ENCODE measurements at places on chromosomes 1 and 21.

GRCh38 chr1:22804406-22804805 is 93.8 kb downstream of the EPHB2 start:
- no peak for DNase-seq

DNA sequence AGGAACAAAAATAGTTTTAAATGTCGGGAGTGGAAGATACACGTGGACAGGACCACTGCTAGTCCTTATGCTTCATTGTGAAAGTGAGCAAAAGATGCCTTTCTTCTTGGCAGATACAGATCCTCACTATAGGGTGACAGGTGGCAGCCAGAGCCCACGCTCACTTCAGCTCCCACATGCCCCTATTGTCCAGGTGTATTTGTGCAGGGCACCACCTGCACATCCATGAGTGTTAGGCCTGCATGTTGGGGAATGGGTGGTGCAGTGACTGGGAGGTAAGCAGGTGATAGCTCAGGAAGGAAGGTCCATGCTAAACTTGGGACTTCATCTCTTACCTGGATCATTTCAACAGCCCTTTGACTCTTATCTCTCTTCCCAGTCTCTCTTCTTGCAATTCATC is 27.4 kb downstream of the SLC5A9 start:
- DNase-seq, result no peak

- DNase-seq, result no peak
Observed at GRCh38 chr1:200819726-200820125, 53.1 kb upstream of the GPR25 start.

DNA sequence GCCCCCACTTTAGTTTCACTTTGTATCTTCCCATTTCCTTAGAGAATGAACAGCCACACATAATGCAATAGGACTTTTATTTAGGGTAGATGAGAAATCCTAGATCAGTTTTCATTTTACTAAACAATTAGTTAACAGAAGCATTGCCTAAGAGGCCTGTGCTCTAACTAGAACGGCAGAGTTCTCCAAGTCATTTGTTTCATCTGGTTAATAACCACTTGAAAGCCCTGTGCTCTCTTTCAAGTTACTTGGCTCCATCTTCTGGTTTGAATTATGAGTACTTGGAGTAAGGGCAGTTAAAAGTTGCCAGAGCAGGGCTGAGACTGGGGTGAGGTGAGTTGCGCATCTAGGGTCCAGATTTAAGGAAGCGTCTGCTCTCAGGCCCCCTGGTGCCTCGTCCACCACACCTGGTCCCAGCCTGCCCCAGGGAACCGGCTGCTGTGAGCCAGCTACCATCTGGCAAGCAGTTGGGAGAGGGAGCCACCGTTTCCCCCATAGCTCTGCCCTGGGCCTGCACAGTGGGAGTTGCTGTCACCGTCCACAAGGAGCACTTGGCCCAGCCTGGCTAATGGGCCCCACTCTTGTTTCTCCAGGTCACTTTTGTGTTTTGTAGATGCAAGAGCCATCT is 18.1 kb upstream of the SLC44A3 start:
- peak; percentile 91 for DNase-seq

DNA sequence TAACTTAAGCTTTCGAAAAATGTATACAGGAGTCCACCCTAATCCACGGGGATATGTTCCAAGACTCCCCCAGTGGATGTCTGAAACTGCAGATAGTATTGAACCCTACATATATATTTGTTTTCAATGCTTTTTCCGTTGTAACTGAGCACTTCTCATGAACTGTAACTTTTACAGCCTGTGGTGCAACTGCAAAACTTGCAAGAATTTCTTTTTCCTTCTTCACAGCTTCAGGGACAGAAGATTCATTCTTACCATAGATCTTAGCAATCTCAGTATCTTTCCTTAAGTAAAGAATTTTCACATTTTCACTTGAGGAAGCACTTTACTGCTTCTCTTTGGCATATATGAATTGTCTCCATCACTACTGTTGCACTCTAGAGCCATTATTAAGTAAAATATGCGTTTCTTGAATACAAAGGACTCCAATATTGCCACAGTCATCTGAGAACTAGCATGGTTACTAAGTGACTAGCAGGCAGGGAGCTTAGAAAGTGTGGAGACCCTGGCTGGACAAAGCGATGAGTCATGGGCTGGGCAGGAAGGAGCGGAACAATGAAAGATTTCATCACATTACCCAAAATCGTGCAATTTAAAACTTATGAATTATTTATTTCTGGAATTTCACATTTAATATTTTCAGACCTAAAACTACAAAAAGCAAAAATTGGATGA is 14.1 kb downstream of the DPYD start:
- DNase-seq, result no peak

DNA sequence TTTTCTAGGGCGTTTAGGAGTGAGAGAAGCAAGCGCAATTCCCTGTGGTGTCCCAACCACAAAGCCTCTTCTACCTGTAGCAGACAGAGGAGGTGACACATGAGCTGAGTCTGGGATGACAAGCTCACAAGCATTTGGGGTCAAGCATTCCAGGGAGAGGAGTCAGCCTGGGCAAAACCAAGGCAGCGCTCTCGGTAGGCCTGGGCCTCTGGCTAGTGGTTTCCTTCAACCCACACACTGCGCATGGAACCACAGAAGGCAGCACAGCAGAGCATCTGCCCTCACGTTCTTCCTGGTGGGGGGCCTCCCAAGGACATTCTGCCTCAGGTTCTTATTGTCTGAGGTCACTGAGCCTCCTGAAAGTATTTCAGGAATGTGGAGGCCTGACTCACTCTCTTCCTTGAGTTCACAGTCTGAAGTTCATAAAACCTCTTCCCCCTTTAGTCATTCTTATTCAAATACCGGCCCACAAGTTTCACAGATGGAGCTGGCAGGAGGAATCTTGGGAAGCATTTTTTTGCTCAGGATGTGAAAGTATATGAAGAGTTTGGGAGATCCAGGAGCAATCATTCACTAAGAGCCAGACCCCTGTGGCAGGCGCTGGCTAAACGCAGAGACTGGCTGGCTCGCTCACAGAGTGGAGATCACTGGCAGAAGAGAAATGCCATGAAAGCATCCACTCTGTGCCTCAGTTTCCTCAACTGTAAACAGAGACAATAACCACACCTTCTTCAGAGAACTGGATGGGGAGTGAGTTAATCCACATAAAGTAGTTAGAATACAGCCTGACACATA is 26.8 kb downstream of the CCN1 start:
- DNase-seq, result no peak

DNA sequence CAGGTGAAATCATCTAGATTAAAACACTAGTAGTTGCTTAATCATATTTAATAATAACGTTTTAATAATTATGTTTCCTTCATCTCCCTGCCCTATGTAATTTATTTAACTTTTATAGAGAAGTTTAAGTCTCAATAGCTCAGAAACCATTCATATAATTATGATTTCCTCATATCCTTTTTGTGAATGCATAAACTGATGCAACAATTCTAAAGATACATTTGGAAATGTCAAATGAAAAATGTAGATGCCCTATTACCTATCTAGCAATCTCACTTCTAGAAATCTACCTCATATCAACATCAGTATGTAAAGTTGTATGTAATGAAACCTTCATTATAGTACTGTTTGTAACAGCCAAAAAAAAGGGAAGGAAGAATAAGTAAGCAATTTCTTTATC is 10.5 kb downstream of the DRAM2 start:
- no peak for DNase-seq

GRCh38 chr1:81717230-81717629 is 83.5 kb upstream of the ADGRL2 start:
- DNase-seq, result no peak

DNA sequence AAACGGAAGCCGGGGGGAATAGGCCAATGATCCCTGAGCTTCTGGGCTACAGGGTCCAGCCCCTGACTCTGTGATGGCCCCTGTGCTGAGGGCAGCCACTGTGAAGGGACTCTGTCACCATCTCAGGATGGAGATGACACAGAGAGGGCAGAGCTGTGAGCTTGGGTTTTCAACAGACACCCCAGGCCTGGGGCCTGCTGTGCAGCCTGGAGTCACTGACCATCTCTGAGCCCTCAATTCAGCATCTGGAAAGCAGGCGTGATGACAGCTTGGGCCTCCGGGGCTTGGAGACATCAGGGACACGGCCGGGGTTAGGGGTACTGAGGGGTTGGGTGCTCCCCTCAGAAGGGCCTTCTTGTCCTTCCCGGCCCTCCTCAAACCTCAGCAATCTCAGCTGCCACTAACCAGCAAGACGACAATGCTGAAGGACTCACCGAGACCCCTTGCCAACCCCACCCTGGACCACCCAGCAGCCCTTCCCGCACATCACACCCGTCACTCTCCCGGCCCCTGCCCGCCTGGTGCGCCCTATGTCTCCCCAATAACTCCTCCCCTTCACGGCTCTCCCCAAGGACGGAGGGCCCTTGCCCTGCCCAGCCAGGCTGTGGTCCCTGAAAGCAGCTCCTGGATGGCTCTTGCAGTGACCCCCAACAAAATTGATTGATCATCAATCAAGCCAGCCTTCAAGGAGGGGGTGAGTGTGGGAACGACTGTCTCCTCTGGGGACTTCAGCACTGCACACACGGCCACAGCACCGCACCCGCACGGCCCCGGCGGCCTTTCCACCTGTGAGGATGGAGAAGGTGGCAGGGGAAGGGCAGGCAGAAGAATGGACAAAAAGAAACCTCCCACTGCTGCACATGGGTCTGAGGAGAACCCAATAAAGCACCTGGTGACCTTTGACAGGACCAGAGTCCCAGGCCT is 4.3 kb downstream of the MEGF6 start:
- no peak for DNase-seq

GRCh38 chr1:147292631-147293251 is 50.3 kb downstream of the CHD1L start:
- no peak for DNase-seq

- no peak for DNase-seq
Observed at GRCh38 chr1:44422161-44422560, 17.1 kb downstream of the RNF220 start.

DNA sequence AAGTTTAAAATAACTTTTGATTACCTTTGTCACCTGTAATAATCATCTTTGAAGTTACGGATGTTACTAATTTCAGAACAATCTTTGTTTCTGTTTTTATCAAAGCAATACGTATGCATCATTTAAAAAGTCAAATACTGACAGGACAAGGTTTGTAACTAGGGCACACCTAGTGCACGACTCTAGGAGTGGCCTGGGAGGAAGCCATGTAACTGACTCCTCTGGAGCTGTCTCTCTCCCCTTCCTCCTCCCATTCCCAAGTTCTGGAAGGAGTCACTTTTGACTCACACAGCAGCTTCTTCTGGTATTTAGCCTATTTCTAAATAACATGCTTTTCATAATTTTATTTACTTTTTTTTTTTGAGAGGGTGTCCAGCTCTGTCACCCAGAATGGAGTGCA is 11.8 kb upstream of the RAP1GAP start:
- DNase-seq, result no peak

DNA sequence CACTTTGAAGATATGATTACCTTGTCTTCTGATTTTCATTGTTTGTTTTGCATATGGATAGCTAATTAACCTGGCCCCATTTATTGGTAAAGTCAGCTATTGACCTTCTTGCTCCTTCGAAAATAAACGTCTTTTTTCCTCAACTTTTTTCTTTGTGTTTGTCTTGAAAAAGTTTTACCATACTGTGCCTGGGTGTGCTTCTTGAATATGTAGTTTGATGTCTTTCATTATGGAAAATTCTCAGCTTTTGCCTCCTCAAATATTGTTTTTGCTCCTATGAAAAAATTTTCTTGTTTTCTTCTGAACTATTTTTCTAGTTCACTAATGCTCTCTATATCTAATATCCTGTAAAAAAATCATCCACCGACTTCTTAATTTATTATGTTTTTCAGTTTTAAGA is 25.0 kb downstream of the LHX8 start:
- no peak for DNase-seq

DNA sequence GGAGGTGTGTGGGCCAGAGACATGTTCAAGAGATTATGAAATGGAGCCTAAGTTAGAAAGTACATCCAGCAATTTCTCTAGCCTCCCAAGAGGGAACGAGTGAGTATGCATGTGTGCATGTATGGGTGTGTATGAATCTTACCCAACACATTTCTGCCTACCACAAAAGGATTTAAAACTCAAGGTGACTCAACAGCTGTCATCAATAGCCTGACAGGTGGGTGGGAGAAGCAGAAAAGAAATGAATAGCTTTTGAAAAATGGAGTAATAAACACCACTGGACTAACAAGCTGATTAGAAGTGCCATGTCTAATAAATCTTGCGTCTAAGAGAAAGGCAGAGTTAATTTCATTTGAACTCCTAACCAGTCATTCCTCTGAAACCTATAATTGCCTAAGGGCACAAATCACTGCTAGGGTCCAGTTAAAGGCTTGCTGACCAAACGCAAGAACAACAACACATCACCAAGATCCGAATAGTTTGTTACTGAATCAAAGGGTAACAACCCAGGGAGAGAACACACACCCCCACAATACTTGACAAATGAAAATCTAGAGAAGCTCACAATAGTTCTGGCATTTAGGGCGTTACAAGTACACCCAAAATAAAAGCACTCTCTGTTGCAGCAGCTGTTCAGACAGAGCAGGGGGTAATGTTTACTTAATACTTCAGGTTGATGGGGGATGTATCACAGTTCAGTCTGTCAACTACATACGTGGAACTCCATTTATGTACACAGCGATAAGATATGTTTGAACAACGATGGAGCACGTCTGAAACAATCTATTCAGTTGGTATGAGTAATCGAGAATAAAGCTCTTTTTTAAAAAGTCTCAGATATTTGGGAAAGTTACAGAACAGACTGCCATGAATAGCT is 1.4 kb downstream of the KIAA0319L start:
- peak; percentile 28 for DNase-seq

DNA sequence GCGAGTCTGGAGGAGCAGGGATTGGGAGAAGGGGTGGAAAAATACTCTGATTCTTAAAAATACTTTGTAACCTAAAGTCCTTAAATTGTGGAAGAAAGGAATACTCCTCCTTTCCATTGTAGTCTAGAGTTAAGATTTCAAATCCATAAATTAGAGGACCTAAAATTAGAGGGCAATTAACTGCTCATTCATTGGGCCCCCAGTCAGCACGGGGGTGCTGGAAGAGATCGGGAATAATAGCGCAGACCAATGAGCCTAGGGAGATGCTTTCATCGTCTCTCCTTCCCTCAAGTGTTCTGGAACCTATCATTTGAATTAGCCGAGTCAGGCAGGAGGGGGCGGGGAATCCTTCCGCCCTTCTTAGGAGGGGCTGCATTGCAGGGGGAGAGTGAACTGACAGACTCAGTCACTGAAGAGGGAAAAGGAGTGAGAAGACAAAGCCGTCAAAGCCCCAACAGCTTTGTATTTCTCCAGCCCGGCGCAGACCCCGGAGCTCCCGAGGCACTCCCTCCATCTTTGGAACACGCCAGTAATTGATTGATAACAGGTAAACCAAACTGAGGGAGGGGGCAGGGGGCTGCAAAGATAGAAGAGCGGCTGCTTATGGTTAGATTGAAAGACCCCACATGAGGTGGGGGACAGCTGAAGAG is at the start of gene MLLT11:
Gene MLLT11 (plus strand): TSS at position 391 of the 650 bp plus-strand sequence. CDS start 6,828 bp downstream, outside the sequence.
- peak; percentile 90 for DNase-seq

- no peak for DNase-seq
Observed at GRCh38 chr21:44687671-44688070, 5.7 kb upstream of the KRTAP12-1 start.

- DNase-seq, result no peak
Observed at GRCh38 chr21:46559291-46559983, 45.4 kb downstream of the S100B start.

DNA sequence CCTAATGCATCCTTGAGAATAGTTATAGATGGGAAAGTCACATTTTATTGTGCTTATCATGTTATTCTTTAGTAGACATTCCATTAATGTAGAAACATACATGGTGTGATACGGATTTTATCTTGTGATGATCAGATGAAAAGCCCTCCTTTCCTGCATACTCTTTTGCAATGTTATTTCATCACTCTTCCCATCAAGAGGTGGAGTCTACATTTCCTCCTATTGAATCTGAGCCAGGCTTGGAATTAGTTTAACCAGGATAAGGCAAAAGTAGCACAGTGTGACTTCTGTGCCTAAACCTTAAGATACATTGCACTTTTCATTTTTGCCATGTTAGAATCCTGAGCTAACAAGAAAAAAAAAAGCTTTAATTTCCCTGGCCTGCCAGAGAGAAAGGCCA is 393.7 kb upstream of the ST6GALNAC5 start:
- no peak for DNase-seq

Data from NCI-H1694 treated with DMSO at 0.1 percent for 48 hours (cell line).